ENCODE measurements at places on chromosomes 11 and 22. TPM values are rescaled to one million over a fixed set of nuclear protein-coding genes. Genes with fewer than 3 reads are reported as not detected.

DNA sequence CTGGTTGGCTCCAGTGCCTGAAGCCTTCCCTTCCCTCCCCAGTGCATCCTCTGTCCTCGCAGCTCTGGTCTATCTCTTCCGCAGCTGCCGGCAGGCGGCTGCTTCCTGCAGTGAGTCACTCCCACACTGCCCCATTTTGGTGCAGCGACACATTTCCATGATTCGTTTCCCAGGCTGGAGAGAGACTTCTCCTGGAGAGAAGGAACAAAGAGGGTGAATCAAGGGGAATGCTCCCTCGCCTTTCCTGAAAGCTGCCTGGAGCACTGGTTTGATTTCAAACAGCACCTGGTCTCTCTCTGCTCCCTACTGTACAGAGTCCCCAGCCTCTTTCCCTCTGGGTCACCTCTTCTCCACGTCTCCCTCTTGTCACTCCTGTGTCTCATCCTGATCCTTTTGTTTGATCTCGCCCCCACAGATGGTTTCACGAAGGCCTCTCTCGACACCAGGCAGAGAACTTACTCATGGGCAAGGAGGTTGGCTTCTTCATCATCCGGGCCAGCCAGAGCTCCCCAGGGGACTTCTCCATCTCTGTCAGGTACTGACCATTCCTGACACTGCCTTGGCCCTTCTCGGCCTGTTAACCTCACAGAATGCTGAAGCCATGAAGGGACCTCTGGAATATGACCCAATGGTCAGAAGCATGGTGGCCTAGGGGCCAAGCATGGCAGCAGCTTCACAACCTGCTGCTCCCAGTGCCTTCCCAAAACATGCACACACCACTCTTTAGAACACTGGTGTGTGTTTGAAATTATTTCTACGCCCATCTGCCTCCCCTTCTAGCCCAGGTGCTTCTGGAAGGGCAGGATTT is at the start of gene TMA7B:
Gene TMA7B (plus strand): TSS at position 758 of the 808 bp plus-strand sequence. CDS start 3,978 bp downstream, outside the sequence.
- peak; percentile 66 for DNase-seq

Gene ANO1
- 69.6 TPM for total RNA-seq

Gene GRAP2
- total RNA-seq = not detected

DNA sequence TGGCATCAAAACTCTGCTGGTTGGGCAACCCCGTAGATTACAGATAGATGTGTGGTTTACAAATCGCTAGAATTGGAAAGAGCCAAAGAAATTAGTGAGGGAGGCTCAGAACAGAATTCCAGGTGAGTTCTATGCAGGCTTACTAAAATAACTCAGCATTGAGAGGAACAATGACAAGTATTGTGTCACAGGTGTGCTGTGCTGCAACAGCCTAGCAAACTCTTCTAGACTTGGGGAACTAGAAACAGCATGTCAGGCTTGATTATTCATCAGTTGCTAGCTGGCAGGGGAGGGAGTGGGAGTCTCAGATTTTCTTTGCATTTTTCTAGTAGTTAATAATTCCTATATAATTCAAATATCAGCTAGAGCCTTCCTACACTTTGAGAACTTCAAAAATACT is 26.3 kb upstream of the RASD2 start:
- no peak for DNase-seq

Gene GGTLC3
- not detected for total RNA-seq

Gene PIH1D2
- total RNA-seq = 0.55 TPM

DNA sequence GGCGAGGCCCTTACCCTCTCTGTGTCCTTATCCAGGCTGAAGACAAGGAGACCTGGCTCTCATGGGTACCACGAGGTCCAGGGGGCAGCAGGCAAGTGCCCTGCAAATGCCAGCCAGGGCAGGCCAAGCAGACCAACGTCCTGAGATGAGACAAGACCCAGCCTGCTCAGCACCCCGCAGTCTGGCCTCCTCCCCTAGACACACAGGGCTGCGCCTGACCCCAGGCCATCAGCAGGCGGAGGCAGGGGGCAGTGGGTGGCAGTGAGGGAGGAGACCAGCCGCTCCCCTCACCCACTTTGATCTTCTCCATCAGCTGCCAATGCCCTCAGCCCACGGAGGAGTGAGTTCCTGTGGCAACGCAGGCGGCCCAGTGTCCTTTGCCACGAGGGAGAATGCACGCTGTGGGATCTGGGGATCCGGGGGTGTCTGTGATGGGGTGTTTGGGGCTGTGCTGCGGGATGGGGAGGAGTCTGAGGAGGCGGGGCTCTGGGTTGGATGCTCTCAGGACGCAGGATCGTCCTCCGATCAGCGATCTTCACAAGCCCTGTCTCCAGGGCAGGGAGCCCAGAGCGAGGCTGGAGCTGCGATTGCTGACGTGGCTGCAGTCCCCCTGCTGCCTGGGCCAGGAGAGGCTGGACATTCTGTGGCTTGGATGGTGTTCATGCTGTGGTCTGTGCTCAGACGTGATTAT is 30.5 kb upstream of the PPARA start:
- no peak for DNase-seq

DNA sequence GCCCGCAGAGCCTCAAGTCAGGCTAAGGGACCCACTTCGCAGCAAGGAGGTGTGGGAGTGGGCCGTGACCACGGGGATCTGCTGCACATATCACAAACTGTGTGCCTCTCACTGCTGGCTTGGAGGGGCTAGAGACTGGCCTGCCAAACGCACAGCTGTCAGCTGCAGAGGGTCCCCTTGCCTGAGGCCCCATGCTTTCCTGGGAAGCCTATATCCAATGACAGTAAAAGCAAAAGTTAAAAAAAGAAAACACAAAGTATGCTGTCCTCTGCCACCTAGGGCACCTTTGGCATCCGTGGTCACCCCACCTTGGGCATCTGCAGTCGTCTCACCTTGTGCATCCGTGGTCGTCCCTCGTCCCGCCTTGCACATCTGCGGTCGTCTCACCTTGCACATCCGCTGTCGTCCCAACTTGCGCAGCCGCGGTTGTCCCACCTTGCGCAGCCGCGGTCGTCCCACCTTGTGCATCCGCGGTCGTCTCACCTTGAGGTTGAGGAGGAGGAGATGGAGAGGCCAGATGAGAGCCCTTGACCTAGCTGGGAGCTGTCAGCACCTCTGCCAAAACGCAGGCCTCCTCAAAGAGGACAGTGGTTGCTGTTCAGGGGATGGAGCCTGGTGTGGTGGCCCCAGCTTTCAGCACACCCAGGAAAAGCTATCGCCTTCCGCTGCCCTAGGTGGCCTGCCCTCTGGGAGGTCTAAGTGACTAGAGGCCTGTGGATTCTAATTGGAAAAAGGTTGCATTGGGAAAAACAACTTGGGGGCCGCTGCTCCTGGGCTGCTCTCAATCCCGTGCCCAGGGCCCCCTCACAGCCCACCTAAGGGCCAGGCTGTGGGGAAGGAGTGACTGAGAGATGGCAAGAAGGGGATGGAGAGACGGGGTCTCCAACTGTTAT is 90.5 kb downstream of the MYEOV start:
- DNase-seq = peak; percentile 23

DNA sequence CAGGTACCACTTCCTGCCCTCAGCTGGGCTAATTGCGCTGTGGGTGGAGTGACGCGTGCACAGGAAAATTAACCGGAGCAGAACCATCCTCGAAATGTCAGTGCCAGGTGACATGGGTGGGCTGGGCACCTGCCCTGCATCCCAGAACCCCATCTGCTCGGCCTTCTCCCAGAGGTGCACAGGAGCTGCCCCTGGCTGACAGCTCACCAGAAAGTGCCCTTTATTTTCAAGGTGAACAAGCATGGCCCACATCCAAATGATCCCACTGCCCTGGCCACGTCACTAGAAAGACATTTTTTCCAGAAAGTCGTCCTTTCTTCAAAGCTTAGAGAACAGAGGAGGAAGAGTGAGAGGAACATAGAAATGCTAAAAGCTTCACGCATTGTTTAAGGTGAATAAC is 4.1 kb upstream of the ELFN2 start:
- DNase-seq = no peak

Gene SEPTIN5
- 1.2 TPM for total RNA-seq

- DNase-seq = no peak
Observed at GRCh38 chr11:126751242-126751641, 249.3 kb downstream of the KIRREL3 start.

Gene NRGN
- not detected for total RNA-seq

- DNase-seq = no peak
Observed at GRCh38 chr22:41280065-41280464, 5.9 kb downstream of the RANGAP1 start.

Gene CHRNA10
- total RNA-seq = 1.8 TPM

DNA sequence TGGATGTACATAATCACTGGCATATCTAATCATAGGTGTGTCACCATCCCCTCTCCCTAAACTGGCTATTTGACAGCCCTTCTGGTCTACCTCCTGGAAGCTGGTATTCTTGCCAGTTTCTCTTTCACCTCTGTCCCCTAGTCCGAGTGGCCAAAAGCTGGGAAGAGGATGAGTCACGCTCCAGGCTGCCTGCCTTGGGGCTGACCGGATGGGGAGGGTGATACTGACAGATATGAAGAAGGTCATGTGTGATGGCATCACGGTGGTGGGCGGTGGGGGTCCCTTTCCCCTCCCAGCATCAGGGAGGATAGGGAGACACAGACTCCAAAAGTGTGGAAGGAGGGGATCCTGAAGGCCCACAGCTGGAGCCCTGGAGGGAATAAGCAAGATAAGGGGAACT is 4.8 kb downstream of the OAF start:
- DNase-seq = no peak

- DNase-seq = no peak
Observed at GRCh38 chr11:69986830-69987229, 91.3 kb upstream of the ANO1 start.

GRCh38 chr11:46361283-46362155 is 14.3 kb downstream of the DGKZ start:
- peak; percentile 91 for DNase-seq

Gene SAA1
- total RNA-seq = not detected

- no peak for DNase-seq
Observed at GRCh38 chr11:11981364-11981763, 27.1 kb downstream of the DKK3 start.

Gene DDTL
- total RNA-seq = 53.6 TPM

DNA sequence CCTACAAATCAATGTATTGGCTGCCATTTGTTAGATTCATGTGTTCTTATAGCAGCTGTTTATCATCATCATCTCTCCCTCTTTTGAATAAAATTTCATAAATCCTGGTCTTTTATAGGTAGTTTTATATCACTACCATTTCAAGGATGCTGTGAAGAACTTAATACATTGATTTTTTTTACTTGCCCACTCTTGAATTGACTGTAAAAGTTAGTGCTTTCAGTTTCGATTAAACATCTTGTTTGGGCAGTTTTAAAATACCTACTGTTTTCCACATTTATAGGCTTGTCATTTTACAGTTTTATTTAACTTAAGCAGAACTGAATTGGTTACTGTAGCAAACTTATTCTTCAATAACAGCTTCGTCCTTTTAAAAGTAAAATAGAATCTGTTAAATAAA is 59.5 kb downstream of the TTC17 start:
- DNase-seq = no peak

DNA sequence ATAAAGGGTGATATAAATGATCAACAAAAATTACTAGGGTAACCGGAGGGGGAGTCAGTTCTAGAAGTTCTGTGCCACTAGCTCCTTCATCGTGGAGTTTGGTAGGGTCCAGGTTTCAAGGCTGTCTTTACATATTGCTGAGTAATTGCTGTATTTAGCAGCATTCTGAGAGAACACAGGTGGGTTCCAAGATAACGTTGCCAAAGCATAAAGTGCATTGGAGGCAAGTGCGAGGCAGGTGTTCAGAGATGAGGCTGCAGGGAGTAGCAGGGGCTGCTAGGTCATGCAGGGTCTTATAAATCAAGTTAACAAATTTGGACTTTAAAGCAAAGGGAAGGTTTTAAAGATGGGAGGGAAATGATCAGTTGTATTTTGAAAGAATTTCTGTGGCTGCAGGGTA is 17.8 kb downstream of the SGSM3 start:
- no peak for DNase-seq

GRCh38 chr22:47016631-47017030 is 254.2 kb downstream of the TBC1D22A start:
- DNase-seq = peak; percentile 19

Gene NDUFS8
- 123 TPM for total RNA-seq

DNA sequence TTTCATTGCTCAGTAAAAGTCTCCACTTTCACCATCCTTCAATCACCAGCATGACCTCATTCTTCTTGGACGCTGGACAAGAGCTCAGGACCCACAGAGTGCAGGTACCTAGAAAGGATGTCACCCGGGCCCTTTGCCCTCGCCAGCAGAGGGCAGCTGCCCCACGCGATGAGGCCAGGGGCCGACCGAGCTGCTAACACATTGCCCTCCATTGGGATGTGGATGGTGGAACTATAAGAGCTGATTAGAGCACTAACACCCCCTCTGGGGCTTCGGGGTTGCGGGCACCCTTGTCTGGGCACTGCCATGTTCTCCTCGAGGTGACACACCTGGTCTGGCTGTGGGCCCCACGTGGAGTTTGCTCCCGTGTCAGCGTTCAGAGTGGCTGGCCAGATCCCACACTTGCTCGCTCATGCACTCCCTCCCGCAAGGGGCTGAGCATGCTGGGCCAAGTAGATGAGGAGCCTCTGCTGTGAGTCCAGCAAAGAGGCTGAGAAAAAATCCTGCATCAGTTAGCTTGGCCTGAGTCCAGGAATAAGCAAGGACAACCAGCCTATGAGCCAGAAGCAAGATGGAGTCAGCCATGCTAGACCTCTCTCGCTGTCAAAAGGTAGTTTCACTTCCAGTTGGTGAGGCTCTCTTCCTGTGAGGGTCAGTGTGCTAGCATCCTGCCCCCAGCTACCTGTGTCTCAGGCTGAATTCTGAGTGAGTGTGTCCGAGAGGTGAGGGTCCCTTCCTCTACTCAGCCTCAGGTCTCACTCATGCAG is 9.8 kb downstream of the KRTAP5-6 start:
- no peak for DNase-seq

Gene SLC22A8
- total RNA-seq = not detected

- peak; percentile 56 for DNase-seq
Observed at GRCh38 chr22:31901388-31902137, 42.8 kb upstream of the YWHAH start.

Gene TMEM121B
- not detected for total RNA-seq

DNA sequence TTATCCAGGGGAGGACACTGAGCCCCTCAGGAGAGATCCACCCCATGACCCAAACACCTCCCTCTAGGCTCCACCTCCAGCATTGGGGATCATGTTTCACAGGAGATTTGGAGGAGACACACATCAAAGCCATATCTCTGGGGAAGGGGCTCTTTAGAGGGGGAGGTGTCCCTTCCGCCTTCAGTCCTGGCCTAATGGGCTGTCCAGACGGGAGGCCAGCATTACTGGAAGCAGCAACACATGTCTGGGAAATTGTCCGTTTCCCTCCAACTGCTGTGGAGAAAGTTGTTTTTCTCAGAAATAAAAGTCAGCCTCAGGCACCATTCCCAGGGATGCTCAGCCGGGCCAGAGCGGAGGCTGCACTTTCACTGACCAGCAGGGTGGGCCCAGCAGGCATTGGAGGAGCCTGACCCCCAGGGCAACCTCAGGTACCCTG is 9.5 kb downstream of the CACNA1I start:
- DNase-seq = peak; percentile 52

- DNase-seq = no peak
Observed at GRCh38 chr11:87150936-87151335, 113.2 kb downstream of the TMEM135 start.

Gene ANGPTL5
- not detected for total RNA-seq

Gene C11orf68
- 8.3 TPM for total RNA-seq

GRCh38 chr11:9701799-9702198 is 37.9 kb downstream of the SWAP70 start:
- DNase-seq = peak; percentile 33

Data from stomach (tissue), 19 donors.